ENCODE measurements at places on chromosomes 7 and 10.

DNA sequence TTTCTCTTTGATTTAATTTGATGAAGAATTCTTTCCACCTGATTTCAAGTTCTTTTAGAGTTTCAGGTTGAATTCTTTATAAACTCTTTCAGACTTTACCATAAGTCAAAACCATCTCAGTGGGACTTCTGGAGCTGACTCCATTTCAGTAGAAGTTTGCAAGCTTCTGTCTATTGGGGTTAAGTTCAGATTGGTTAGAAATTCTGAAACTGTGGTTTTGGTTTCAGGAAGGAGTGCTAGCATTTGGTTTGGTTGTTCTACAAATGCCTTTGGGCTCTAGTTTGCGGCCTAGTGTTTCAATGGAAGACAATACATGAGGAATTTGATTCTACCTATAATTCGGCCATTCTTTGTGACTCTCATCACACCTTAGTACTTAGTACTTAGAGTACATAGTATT lies 176.8 kb upstream of the RHOBTB1 start:
- no peak for DNase-seq

DNA sequence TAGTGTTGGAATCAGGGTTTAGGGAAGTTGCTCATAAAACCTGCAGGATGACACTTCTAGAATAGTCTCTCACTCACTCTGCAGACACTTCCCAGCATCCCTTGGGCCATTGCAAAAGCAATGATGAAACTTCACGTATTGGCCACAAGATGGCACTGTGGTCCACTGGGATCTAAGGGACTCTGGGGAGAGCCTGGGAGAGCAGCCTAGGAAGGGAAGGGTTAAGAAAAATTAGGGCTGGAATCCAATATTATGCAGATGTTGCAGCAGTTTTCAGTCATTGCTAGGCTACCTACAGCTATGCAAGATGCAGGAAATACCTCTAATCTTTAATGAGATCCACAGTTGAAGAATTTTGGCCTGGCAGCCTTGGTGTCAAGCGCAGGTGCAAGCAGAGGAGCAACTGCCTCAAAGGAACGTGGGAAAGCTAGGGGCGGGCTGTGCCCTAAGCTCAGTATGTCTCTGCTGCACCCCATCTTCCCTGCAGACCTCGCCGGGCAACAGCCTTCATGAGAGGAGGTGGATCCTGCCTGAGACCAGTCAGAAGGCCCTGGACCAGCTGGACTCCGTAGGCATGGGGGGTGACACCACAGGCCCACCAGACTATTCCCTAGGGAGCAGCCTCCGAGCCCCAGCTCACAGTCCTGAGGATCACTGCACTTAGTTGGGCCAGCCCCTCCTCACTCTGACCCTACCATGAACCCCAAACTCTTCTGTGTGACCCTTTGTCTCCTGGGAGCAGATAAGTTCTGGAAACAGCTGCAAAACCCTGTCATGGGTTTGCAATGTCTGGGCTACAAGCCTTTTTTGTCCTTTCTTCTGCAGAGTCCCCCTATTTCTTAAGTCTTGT lies 127.9 kb upstream of the PRSS58 start:
- DNase-seq, result peak; percentile 60

DNA sequence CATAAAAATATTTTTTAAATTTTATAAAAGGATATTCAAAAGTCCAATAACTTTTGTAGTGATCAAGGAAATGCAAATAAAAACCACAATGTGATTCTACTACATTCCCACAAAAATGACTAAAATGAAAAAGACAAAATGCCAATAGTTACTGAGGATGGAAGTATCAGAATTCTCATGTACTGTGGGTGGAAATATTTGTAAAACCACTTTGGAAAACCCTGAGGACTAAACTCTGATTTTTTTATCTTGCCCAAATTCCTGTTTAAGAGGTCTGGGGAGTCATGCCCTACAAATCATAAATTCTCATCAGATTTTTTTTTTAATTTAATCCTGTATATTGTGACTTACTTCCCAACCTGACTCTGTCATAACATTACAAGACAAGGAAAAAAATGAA lies 9.8 kb upstream of the SEMA3D start:
- DNase-seq, result no peak

DNA sequence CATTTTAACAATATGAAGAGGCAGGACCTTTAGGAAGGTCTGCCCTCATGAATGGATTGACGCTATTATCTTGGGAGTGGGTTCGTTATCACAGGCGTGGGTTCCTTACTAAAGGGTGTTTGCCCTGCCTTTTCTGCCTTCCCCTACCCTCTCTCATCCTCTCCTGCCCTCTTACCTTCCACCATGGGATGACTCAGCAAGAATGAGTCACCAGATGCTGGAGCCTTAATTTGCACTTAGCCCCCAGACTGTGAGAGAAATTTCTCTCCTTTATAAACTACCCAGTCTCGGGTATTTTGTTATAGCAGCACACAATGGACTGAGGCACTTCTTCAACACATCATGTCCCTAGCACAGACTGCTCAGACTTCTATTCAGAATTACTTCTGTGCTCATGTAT lies 31.4 kb upstream of the ZNF32 start:
- DNase-seq, result no peak

- DNase-seq, result no peak
Observed at GRCh38 chr7:92266415-92267241, 20.9 kb downstream of the ANKIB1 start.

Measured in CD4-positive, alpha-beta T cell treated with Interleukin-17A for 4 hours (primary cell).